ENCODE measurements at places on chromosomes 7 and 10.
A peak's percentile ranks its signal among the peaks of the same experiment; 100 is the strongest.

GRCh38 chr7:28669330-28669729 is 257.0 kb downstream of the CREB5 start:
- no peak for DNase-seq

GRCh38 chr7:44750921-44751571 is 2.4 kb downstream of the ZMIZ2 start:
- DNase-seq = peak; percentile 45

DNA sequence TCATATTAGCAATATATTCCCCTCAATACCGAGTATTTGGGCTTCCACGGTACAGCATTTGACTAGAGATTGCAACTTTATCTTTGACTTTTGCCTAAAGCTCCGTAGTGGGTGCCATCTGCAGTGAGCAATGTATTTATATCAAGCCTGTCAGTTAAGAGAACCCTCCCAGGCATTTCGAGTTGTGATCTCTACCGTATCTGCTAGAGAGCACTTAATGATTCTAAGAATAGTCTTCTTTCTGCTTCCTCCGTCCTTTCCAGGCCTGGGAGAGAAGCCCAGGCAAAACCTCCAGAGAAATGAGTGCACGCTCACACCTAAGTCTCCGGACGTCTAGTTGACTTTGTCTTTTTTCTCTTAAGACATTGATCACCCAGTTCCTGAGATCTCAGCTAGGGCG is 210.6 kb downstream of the KLF6 start:
- no peak for DNase-seq

DNA sequence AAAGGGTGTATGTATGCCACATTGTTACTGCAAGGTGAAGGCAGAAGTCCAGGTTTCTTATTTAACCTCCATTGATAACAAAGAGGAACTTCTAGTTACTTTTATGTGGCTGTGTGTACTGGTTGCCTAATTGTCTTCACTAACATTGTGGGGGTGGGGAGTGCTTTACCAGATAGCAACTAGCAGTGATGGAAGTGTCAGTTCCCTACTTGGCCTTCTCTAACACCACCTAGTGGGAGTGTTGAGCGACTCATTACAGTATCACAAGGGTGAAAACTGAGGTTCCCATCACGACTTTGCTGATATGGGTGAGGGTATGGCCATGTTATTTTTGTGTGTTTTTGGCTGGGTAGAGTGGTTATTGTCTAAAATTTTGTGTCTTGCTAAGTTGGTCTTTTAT is 274.4 kb downstream of the THSD7A start:
- no peak for DNase-seq

DNA sequence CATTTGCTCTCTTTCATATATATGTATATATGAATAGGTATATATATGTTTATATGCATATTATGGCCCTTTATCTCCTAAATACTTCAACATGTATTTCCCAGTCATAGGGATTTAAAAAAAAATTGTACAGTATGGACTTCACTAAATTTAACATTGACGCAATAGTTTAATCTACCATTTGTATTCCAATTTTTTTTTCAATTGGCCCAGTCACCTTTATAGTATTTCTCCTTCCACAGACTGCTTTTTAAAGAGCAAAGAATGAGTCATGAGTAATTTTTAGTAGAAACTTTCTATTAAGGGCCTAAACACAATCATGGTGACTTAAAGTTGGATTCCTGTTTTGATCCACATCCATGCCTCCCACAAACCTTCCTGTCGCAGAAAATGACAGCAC is 20.5 kb downstream of the CCSER2 start:
- DNase-seq = no peak

- DNase-seq = no peak
Observed at GRCh38 chr10:128072046-128072445, 54.2 kb downstream of the MKI67 start.

DNA sequence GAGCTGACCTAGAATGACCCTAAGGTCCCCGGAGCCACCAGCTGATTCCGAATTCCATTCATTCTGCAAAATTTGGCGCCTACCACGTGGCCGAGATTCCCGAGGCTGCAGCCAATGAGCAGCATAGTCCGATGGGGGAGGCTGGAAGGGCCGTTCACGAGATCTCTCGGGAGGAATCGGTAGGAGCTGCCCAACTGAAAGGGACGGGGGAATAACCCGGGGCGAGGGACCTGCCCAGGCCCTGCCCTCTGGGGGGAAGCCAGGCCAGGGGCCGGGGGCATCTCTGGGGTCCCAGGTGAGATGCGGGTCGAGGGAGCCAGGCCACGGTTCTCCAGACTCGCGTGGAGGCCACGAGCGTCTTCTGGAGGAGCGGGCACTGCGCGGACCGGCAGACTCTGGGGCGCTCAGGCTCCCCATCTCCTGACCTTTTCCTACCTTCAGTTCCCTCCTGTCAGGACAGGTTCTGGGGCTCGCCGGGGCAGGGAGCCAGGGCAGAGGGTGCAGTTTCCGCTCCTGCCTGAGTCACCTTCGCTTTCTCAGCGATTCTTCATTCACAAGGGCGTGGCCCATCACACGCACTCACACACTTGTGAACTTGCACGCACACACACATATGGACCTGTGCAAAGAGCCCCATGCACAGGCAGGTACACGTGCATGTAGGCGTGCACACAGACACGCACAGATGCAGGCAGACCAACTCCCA is 173.4 kb downstream of the RNF216 start:
- no peak for DNase-seq

GRCh38 chr10:22230158-22230833 is 12.5 kb upstream of the EBLN1 start:
- no peak for DNase-seq

GRCh38 chr10:60952067-60952845 is 8.3 kb upstream of the RHOBTB1 start:
- DNase-seq = no peak

GRCh38 chr7:137992104-137992549 is 9.8 kb downstream of the CREB3L2 start:
- no peak for DNase-seq

GRCh38 chr10:554182-554848 is 135.2 kb downstream of the DIP2C start:
- DNase-seq = no peak

All from stimulated activated CD4-positive, alpha-beta T cell treated with anti-CD3 and anti-CD28 coated beads, Interleukin-4, amount 100 ng/mL, for 1 hour (primary cell).